ENCODE measurements at places on chromosomes 1 and 21. TPM values are rescaled to one million over a fixed set of nuclear protein-coding genes. Genes with fewer than 3 reads are reported as not detected.

GRCh38 chr1:237071641-237072420 is 29.8 kb downstream of the RYR2 start:
- no peak for DNase-seq

- no peak for DNase-seq
Observed at GRCh38 chr1:32806910-32807523, 10.1 kb downstream of the YARS1 start.

DNA sequence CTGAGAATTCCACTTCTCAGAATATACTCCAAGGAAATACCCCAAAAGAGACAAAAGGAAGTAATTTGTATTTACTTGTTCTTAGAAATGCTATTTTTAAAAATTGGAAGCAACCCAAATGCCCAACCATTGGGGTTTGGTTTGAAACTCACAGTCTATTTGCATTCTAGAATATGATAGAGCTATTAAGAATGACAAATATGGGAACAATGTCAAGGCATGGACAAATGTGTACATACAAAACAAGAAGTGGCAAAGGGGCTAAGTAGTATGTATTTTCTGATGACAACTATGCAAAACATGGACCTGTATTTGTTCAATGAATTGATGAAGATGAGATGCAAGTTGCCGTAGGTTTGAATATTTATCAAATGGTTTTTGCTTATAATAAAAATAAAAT is 32.8 kb downstream of the KCNA2 start:
- DNase-seq = no peak

- no peak for DNase-seq
Observed at GRCh38 chr1:1842360-1843146, 48.3 kb downstream of the GNB1 start.

DNA sequence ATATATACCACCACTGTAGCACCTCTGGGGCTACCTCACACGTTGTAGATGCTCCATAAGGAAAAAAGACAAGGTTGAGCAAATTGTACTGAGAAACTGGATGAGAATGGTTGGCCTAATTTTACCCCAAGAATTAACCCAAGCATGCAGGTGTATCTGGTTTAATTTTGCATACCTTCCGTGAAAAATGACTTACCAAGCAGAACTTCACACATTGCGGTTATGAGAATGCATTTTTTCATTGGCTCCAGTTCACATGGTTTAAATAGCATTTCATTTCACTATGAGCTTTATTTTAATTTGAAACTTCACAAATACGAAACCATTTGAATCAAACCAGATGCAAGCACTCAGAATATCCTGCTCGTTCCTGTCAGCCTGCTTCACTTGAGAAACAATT is 512.2 kb downstream of the LTN1 start:
- DNase-seq = no peak

- DNase-seq = no peak
Observed at GRCh38 chr1:245520611-245521010, 365.8 kb downstream of the KIF26B start.

DNA sequence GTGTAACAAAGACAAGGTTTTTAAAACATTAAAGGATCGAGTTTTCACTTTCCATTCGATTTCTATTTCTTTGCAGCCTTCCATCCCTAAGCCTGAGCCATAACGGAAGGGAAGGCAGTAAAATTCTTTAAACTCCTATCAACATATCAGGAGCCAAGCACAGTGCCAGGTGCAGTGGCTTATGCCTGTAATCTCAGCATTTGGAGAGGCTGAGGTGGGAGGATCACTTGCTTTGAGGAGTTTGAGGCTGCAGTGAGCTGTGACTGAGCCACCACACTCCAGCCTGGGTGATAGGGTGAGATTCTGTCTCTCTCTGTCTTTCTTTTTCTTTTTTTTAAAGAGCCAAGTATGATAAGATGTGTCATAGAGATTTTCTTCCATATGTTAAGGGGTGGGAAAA is 217.5 kb upstream of the GREM2 start:
- DNase-seq = no peak

- no peak for DNase-seq
Observed at GRCh38 chr1:38677311-38677710, 182.3 kb downstream of the RRAGC start.

GRCh38 chr1:197659171-197659570 is 116.1 kb downstream of the DENND1B start:
- DNase-seq = no peak

DNA sequence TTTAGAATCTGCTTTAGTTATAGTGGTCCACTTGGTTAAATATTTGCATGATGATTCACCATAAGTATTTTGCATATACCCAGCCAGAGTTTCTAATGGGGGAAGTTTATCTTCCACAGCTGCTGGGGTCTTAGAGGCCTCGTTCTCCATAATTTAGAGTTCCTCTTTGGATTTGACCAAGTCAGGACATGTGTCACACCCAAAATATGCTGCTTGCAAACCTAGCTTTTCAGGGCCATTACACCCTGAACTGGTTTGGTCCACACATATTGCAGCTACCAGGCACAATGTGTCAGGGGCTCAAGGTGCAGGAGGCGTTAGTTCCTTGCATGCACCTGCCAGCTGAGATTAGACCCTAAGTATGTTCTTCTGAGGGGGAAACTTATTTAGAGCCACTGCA is 17.1 kb upstream of the FMO4 start:
- DNase-seq = no peak

- no peak for DNase-seq
Observed at GRCh38 chr1:186978596-186979556, 150.1 kb downstream of the PLA2G4A start.

GRCh38 chr1:226975259-226976250 is 35.5 kb downstream of the COQ8A start:
- DNase-seq = no peak

- no peak for DNase-seq
Observed at GRCh38 chr1:109969146-109969829, 15.3 kb upstream of the AHCYL1 start.

DNA sequence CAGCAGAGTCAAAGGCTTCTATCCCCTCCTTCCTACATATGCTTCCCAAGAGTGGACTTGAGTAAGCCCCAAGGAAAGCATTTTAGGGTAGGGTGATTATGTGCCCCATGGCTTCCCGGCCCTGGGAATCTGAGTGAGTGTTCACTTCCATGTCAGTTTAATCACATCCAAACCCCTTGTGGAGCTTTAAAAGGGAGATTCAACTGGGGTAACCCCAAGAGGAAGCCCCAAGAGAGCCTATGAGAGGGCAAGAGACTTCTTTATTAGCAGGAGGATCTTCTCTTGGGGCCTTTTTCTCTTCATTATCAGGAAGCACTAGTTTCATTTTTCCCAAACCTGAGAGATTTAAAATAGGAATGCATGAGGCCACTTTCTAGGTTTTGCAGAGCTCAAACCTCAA is 97.0 kb upstream of the IRF2BP2 start:
- DNase-seq = no peak

The LCE1D gene
- not detected for polyA plus RNA-seq

The OR2L2 gene
- polyA plus RNA-seq = 0.14 TPM

The PTPRF gene
- polyA plus RNA-seq = 213 TPM

The PCBP3 gene
- polyA plus RNA-seq = 2.5 TPM

The C1QB gene
- 10.6 TPM for polyA plus RNA-seq

The NHLH1 gene
- 0.24 TPM for polyA plus RNA-seq

The SLC30A10 gene
- polyA plus RNA-seq = 0.36 TPM

The SSX2IP gene
- 39.3 TPM for polyA plus RNA-seq

Data from renal cortex interstitium (tissue), 15 donors.